AG09309 (cell line): ENCODE measurements at places on chromosomes 13 and 19.

GRCh38 chr19:38134540-38135149 lies 89.4 kb downstream of the DPF1 start:
- no peak for DNase-seq

- no peak for DNase-seq
Observed at GRCh38 chr13:37198629-37199028, 93.2 kb upstream of the CSNK1A1L start.

DNA sequence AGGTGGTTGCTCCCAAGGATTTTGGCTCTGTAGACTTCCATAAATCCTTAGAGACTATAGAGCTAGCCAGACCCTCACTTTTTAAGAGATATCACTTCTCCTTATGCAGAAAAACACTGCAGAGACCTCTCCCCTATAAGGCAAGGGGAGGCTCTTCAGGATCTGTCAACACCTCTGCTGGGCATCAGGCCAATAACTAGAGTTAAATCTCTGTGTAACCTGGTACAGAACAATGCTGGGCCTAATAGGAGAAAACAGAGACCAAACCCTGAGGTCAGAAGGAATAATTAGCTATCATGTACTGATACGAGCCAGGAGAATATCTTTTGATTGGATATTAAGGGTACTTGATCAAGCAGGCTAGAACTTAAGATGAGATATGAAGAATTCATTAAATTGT lies 358.5 kb downstream of the TBC1D4 start:
- DNase-seq, result no peak

DNA sequence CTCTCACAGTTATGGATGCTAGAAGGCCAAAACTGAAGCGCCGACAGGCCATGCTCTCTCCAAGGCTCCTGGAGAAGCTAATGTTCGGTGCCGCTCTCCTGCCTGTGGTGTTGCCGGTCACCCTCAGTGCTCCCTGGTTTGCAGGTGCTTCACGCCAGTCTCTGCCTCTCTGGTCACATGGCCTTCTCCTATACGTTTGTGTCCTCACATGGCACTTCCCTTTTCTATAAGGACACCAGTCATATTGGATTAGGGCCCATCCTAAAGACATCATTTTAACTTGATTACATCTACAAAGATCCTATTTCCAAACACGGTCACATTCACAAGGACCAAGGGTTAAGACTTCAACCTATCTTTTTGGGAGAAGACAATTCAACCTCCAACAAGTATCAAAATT lies 671.3 kb upstream of the ARGLU1 start:
- DNase-seq, result no peak

DNA sequence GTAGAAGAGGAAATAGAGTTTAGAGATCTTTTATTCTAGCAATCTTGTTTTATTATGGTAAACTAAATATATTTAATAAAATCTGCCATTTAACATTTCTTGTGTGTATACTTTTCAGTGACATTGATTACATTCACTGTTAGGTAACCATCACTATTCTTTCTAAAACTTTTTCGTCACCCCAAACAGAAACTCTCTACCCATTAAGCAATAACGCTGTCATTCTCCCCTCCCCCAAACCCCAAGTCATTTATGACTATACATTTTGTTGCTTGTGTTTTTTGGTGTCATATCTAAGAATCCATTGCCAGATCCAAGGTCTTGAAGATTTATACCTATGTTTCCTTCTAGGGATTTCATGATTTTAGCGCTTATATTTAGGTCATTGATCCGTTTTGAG lies 10.6 kb downstream of the URI1 start:
- DNase-seq, result no peak
